ENCODE measurements at places on chromosomes 5 and 9.

DNA sequence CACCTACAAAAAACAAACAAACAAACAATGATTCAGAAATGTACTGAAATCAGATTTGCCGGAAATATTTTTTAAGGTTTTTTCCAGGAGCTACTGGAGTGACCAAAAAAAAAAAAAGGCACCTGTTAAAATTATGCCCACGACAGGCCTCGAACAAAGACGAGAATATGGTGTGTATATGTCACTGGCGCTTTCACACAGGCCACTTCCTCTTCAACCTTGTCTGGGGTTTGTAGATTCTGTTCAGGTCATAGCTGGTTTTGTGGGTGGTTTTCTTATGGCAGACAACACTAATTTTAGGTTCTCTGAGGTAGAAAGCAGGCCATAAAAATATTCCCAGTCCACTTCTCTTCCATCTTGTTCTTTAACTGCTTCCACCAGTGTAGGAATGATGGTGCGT, 7.0 kb downstream of the NDUFB6 start:
- no peak for DNase-seq

- no peak for DNase-seq
These were observed 48.1 kb downstream of the TENT4A start for GRCh38 chr5:6761333-6761732.

DNA sequence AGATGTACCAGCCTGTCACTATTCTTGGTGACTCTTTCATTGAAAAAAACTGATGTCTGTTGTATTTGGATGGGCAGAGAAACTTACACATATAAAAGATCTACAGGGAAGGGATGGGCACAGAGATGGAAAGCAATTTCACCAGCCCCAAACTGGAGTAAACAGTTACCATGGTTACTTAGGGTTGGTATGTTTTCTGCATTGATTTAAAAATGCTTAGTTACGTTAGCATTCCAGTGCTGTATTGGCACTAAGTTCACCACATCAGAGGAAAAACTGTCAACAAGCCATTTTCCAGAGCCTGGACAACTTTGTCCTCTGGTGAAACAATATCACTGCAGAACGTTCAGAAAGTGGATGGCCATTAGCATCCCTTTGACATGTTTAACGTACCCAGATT, 28.0 kb downstream of the MARCHF3 start:
- no peak for DNase-seq

GRCh38 chr9:3244963-3245653, 280.7 kb downstream of the RFX3 start:
- peak; percentile 33 for DNase-seq
